ENCODE measurements at places on chromosomes 7 and 10.

GRCh38 chr10:110269374-110270318 lies 35.1 kb downstream of the SMNDC1 start:
- DNase-seq: peak; percentile 27

DNA sequence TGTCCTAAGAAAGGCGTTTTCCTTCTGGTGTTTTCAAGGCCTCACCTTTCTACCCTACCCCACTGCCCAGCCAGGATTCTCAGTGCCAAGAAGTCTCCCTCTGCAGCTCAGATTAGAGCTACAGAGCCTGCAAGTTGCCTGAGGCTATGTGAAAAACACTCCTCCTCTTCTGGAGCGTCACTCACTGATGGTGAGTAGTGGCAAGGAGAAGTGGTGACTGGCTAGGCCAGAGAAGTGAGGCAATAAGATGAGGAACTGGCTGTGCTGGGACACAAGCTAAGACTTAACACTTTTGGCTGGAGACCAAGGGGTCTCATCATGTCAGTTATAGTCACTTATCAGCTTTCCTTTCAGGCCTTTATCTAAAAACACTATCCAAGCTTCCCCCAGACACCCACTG lies 86.7 kb upstream of the PRKAR2B start:
- no peak for DNase-seq

GRCh38 chr7:141884539-141885225 lies 31.5 kb upstream of the OR9A4 start:
- no peak for DNase-seq

GRCh38 chr10:73039635-73040034 lies 57.0 kb downstream of the P4HA1 start:
- DNase-seq: no peak

- DNase-seq: no peak
These were observed 38.9 kb upstream of the PRKG1 start for GRCh38 chr10:51035344-51035743.

DNA sequence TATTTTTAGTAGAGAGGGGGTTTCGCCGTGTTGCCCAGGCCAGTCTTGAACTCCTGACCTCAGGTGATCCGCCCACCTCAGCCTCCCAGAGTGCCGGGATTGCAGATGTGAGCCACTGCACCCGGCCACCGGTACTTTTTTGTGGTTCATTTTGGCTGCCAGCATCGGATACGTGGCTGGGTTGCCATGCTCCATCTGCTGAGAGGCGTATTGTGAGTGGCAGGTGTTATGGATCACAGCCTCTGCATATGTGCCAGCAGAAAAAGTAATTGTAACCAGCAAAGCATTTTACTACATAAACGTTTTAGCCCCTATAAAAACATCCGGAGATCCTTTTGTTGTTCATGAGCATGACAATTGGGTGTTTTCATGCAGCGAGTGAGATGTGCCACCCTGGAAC lies 7.1 kb downstream of the FOXK1 start:
- peak; percentile 83 for DNase-seq

- peak; percentile 96 for DNase-seq
These were observed 86.5 kb upstream of the PFKP start for GRCh38 chr10:2980791-2981360.

- no peak for DNase-seq
These were observed 48.2 kb downstream of the DYNC2I1 start for GRCh38 chr7:158904599-158904998.

DNA sequence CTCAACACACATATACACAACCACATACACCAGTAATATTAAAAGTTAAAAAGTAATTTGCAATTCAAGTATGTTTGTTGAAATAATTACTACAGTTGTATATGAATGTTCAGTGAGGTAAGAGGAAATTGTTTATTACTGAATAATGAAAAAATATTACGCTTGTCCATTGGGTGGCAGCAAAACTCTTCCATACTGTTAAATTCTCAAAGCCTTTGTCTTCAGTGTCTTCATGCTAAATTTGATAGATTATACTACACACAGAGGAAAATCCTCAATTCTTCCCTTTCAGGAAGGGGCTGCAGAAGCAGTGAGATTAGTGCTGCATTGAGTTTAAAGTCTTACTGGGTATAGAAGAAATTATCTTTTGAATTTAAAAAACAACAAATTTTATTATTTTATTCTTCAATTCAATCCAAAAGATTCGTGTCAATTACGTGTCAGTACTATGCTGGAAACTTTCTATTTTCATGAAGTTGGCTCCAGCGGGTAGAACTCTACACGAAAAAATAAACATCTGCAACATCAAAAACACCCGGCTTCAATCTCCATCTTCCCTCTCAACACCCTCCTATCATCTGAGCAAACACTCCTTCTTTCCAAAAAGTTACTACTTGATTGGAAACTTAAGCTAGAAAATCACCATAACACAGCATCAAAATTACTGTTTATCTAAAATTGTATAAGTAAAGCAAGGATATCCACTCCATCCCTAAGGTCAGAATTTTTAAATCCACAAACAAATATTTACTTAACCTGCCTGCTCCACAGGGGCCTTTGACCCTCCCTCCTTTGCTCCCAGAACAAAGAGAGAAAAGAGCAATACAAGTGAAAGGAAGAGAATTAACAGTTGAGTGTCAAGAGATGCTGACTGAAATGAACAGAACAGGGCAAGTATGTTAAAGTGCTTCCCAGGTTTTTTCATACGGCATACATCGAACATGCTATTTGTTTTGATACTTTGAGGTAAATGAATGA lies 37.0 kb upstream of the TES start:
- peak; percentile 70 for DNase-seq

DNA sequence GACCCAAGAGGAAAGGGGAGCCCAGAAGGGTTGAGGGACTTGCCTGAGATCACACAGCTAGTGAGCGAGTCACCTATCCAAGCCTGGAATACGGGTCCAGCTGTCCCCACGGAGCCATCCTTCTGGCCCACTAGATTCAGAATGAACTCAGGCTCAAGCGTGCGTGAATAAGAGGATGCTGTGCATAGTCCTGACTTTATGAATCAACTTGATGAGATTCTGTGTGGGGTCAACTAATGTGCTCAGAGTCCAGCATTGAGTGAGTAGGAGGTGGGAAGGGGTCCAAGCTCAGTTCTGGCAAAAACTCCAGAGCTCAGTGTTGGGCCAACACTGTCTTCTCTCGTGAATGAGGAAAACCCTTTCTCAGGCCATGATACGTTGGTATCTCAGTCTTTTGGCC lies 41.4 kb downstream of the CAMK1D start:
- no peak for DNase-seq

DNA sequence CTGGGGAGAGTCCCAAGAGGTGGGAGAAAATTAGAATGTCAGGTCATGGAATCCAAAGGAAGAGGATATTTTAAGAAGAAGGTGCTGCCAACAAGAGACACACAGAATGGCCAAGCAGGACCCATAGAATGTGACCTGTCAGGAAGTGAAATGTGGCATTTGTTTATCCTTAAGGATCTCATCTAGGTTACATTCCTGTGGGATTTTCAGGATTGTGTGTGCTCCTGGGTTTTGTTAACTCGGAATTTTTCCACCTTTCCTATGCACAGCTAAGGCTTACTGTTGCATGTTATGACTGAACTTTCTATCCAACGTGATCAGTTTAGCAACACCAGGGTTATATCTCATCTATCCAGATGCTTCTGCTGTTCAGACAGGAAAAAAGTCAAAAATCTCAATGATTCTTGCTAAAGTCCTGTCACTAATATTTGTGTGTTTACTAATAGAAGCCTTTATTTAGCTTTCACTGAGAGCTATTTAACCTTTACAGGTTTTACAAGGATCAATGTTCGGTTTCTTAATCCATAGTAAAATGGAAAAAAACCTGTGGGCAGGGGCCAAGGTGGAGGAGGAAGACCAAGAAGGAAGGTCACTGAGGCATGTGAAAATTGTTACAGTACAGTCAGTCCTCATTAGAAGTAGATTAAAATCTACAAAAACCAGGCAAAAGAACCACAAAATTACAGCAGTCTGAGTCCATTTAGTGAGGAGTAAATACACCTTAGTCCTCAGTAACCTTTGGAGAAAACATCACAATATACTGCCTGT lies 437.8 kb upstream of the NPVF start:
- DNase-seq: peak; percentile 1

GRCh38 chr7:148142660-148143248 lies 447.8 kb upstream of the C7orf33 start:
- DNase-seq: peak; percentile 60

- DNase-seq: peak; percentile 76
These were observed 35.3 kb downstream of the PALD1 start for GRCh38 chr10:70513848-70514309.

DNA sequence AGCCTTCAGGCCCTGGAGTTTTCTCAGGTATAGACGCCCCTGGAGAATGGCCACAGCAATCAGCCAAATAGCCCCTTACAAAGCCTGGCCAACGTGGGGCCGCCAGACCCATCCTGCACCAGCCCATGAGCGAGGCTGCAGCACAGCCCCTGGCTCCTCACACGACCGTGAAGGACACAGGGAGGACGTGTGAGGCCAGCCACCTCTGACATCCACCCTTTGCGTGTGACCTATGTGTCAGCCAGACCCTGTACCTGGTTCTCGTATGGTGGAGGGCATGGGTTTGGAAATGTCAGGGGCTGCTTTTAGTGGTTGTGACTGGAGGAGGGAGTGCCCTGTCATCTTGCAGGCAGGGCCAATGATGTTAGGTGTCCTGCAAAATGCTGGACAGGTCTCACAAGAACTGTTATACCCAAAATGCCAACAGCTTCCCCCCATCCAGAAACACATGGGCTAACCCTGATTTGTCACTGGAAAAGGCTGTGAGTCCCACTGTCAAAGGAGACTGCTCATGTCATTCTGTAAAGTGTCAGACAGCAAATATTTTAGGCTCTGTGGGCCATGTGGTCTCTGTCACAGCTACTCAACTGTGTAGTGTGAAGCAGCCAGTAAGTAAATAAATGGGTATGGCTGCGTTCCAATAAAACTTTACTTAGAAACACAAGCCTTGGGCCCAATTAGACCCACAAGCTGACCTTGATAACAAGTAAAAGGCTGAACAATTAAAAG lies 30.0 kb downstream of the NOD1 start:
- peak; percentile 23 for DNase-seq

DNA sequence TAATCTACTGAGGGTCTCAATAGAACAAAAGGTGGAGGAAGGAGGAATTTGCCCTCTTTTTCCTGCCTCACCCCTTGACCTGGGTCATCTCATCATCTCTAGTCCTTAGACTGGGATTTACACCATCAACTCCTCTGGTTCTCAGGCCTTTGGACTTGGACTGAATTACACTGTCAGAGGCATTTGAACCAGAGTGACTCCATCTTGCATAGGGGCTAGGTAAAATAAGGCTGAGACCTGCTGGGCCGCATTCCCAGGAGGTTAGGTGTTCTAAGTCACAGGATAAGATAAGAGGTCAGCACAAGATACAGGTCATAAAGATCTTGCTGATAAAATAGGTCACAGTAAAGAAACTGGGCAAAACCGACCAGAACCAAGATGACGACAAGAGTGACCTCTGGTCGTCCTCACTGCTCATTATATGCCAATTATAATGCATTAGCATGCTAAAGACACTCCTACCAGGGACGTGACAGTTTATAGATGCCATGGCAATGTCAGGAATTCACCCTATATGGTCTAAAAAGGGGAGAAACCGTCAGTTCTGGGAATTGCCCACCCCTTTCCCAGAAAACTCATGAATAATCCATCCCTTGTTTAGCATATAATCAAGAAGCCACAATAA lies 84.0 kb downstream of the C1GALT1 start:
- DNase-seq: no peak

- no peak for DNase-seq
These were observed 13.9 kb downstream of the CTTNBP2 start for GRCh38 chr7:117859246-117859812.

GRCh38 chr10:20990604-20991003 lies 93.5 kb upstream of the NEBL start:
- peak; percentile 70 for DNase-seq

- no peak for DNase-seq
These were observed 28.2 kb downstream of the UMAD1 start for GRCh38 chr7:7668706-7669105.

DNA sequence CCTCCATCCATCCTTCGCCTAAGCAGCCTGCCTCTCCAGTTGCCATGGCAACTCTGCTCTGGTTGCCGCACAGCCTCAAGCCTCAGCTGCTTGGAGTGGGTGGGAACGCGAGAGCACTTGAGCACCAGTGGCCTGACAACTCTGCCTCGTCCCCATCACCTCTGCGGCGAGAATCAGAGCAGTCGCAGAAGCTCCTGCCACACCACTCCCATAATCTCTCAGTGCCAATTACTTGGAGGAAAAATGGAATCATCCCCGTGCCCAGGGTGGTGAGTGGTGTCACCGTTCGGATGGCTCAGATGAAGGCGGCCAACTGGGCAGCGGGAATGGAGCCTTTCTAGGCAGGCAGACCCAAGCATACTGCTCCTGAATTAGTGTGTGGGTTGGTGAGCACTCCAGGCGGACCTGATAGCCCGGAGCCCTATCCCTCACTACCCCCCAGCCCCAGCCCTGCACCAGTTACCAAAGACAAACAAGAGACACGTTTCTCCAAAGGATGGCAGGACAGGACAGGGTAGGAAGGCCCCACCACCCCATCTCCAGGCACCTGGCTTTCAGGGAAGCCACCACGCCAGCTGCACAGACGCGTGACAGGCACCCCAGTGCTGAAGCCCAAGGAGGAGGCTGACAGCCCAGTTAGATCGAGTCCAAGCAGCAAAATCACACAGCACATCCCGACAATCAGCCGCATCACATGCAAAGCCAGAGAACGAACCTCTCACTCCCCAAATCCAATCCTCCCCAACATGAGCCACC lies 335.4 kb downstream of the PTPRN2 start:
- no peak for DNase-seq

DNA sequence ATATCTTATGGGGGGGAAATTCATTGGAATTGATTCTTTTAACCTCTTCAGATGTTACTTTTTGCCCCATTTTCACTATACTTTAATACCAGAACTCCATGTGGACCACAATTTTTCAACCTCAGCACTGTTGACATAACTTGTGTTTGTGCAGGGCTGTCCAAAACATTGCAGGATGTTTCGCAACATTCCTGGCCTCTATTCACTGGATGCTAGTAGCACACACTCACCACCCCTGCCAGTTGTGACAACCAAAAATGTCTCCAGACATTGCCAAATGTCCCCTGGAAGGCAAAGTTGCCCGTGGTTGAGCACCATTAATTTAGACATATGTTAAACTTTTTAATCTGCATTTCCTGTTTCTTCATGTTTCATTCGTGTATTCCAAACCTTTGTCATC lies 234.7 kb downstream of the GFRA1 start:
- peak; percentile 14 for DNase-seq

- DNase-seq: no peak
These were observed 80.3 kb downstream of the KLF6 start for GRCh38 chr10:3704565-3705325.

- DNase-seq: no peak
These were observed 78.3 kb downstream of the ST8SIA6 start for GRCh38 chr10:17375936-17376584.

DNA sequence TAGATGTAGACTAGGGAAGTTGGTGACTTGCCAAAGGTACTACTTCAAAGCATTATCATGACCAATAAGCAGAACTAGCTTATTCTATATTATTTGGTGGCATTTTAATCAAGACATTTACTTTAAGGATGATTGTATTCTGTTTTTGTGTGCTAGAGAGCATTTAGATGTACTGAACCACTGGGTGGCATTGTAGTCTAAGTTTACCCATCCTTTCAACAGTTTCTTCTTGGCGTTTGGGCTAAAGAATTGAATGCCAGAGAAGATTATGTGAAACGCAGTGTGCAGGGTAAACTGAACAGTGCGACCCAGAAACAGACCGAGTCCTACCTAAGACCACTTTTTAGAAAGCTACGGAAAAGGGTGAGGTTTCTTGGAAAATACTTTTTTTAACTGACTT lies 26.8 kb downstream of the PRPF18 start:
- DNase-seq: peak; percentile 26

GRCh38 chr7:26574476-26574875 lies 282.8 kb downstream of the SNX10 start:
- DNase-seq: peak; percentile 47

- no peak for DNase-seq
These were observed 8.6 kb downstream of the LIPA start for GRCh38 chr10:89242840-89243568.

Measured in kidney tubule cell (primary cell).